ENCODE measurements at places on chromosomes 1 and 21.

DNA sequence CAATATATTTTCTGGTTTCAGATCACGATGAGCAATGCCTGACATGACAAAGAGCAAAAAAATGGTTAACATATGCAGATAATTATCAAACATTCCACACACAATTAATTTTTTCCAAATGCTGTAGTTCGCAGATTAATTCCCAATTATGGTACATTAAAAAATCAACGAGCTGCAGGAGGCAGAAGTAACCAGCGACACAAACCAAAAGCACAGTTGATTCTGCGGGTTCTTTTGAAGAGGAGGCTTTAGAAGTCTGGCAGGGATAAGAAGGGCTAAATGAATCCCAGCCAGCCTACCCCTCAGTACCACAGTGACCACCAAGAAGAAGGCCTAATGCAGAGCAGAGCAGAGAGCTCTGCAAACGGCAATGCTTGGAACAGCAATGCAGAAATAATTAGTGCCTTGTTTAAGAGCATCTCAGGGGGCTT is 17.0 kb upstream of the KNCN start:
- DNase-seq, result no peak

DNA sequence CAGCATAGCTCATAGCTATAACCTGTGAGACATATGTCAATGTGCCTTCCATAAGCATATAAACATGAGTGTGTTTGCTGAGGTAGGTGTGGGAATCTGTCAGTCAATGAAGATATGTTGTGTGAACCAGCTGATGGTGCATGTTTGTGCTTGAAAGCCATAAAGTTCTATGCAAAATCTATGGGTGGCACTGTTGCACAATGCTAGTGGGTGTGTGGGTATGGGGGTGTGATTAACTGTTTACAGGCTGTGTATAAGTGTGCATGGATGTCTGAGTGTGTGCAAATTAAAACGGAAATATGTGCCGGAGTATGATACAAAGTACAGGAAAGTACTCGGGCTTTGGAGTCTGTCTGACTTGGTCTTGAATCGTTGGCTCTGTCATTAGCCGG is 1.0 kb upstream of the ATP2B4 start:
- DNase-seq, result peak; percentile 58

GRCh38 chr1:7591565-7591964 is 179.5 kb upstream of the VAMP3 start:
- DNase-seq, result no peak

- DNase-seq, result no peak
Observed at GRCh38 chr1:159014003-159014571, 4.4 kb downstream of the IFI16 start.

- DNase-seq, result peak; percentile 61
Observed at GRCh38 chr1:68321084-68321685, 88.9 kb upstream of the WLS start.

- peak; percentile 69 for DNase-seq
Observed at GRCh38 chr1:11982010-11982392, 1.8 kb downstream of the MFN2 start.

DNA sequence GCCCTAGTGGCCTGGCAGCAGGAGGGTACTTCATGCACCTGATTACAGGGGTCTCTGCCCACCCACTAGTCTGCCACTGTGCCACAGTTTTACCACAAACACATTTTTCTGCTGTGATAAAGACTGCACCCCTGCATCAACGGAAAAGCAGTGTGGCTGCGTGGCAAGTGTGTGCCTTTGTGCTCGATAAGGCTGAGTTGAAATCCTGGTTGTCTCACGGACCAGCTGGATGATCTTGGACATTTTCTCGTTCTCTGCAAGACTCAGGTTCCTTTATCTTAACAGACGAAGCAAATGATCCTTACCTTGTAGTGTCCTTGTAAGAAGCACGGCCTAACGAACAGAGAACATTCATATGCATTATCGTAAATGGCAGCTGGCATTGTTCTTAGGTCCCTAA is 10.2 kb downstream of the GRHL3 start:
- DNase-seq, result no peak

Measured in A549 (cell line).